Uterine smooth muscle cell (primary cell): ENCODE measurements at places on chromosomes 4 and X. TPM values are rescaled to one million over a fixed set of nuclear protein-coding genes. Genes with fewer than 3 reads are reported as not detected.

PPP1R2C gene
- total RNA-seq, result not detected in 2 replicates

FAM47A gene
- not detected in 2 replicates for total RNA-seq

DOCK11 gene
- 39.5 and 43.0 TPM in 2 replicates for total RNA-seq

FAM133A gene
- total RNA-seq, result 0.25 and 0.44 TPM in 2 replicates

NEXMIF gene
- under 0.01 TPM in 2 replicates for total RNA-seq

KLHL4 gene
- total RNA-seq, result 4.8 and 6.5 TPM in 2 replicates

ENPEP gene
- total RNA-seq, result 0.12 and 0.22 TPM in 2 replicates

FRAS1 gene
- 1.3 and 3.1 TPM in 2 replicates for total RNA-seq

DGAT2L6 gene
- total RNA-seq, result not detected in 2 replicates

BLTP1 gene
- total RNA-seq, result 81.8 and 104 TPM in 2 replicates

GPC3 gene
- total RNA-seq, result not detected in 2 replicates
